Cardiac septum (tissue), 1 donor: ENCODE measurements at places on chromosomes 6 and 20. TPM values are rescaled to one million over a fixed set of nuclear protein-coding genes. Genes with fewer than 3 reads are reported as not detected.

DNA sequence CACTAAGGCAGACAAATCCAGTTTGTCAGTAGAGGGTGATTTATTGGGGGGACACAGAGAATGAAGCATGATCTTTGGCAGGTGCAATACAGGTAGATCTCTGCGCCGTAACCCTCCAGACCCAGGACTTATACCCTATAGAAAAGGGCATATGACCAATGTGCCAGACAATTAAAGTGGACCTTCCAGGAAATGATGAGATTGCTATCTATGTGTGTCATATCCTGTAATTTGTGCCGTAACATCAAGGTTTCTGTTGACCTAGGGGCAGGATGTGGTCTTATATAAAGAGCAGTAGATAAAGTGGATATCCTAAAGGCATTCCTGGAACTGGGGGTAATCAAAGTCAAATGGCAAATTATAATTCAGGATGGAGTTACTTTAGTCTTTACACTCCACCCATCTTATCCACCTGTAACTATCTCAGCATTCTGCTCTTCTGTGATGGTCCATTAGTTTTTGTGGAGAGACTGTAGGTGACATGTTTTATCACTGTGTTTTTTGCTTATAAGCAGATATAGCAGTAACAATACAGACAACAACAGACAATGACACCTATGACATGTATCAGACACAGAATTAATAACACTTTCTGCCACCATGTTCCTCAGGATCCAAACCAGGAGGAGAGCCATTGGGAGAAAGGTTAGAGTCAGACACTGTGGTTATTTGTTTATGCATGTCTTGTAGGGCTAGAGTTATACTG is 43.1 kb upstream of the ZNF337 start:
- no peak for DNase-seq

KHDC1 gene
- 1.1 TPM for total RNA-seq

IL20RA gene
- 0.32 TPM for total RNA-seq

DNA sequence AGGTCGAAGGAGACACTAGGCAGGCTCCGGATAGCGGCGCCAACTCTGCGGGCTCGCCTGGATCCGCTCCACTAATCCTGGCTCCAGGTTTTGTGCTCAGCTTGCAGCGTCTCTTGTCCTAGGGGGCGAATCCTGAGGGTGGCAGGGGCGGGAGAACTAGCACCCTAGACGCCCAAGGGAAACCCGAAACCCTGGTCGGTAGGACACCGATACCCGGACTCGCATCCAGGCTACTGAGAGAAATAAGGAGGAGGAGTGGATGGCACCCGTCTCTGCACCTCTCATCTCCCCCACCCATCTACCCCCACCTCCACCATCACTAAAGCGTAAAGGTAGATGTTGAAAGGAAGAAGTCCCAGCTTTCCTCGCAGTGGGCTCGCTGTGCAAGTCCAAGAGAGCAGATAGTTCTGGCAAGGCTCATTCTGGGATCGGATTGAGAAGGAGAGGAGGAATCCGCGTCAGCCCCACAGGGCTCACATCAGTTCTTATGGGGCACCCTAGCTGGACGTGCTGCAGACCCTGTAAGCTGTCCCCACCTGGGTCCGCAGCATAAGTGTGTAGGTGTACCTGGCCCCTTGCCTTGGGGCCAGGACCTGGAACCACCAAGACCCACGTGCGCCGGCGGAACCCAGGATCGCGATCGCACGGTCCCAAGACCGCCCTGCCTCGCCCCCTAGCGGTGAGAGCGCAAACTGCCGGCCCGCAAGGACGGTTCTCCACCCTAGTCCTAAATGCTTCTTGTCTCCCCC is 6.9 kb downstream of the SLC32A1 start:
- no peak for DNase-seq

TP53TG5 gene
- total RNA-seq, result 2.2 TPM

ULBP1 gene
- total RNA-seq, result 0.16 TPM

- DNase-seq, result no peak
These were observed 56.3 kb downstream of the PREX1 start for GRCh38 chr20:48771542-48771941.

DNA sequence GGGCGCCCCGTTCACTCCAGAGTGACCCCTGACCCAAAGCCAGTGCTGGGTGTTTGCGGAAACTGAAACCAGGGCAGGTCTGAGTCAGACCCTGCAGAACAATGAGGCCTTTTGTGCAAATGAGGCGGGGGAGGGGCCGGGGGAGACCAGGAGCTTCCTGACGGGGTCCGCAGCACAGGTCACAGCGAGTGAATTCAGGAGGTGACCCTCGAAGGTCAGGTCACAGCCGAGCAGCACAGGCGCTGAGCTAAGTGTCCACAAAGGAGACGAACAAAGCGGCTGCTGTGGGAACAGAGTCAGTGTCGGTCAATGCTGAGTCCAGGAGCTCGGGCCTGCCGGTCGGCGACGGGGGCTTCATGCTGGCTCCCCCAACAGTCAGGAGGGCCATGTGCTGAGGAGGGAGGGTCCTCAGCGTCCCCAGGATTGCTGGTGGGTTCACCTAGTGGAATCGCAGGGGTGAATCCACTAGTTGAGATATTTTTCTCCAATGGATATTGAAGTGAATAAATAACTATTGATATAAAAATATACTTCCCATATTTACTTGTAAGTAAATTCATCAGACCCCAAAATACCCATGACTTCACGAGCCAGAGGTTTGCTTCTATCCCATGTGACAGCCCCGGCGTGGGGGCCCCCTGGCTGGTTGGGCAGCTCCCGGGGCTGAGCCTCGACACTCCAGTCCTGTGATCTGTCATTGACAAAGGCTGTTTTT is 188.4 kb upstream of the SULF2 start:
- no peak for DNase-seq

SPATA25 gene
- 3.3 TPM for total RNA-seq

PHACTR3 gene
- 0.54 TPM for total RNA-seq
